ENCODE measurements at places on chromosomes 7 and 10.

DNA sequence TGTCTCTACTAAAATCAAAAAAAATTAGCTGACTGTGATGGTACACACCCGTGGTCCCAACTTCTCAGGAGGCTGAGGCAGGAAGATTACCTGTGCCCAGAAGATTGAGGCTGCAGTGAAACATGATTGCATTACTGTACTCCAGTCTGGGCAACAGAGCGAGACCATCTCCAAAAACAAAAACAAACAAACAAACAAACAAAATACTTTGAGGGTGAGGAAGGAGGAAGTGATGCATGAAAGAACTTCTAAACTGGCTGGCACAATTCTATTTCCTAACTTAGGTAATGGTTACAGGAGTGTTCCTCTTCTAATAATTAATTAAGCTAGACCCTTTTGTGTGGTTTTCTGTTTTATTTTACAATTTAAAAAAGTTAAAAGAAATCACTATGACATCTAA, 15.5 kb downstream of the WAPL start:
- DNase-seq: no peak

- DNase-seq: no peak
These were observed 366.5 kb upstream of the SEMA3C start for GRCh38 chr7:81285142-81285871.

DNA sequence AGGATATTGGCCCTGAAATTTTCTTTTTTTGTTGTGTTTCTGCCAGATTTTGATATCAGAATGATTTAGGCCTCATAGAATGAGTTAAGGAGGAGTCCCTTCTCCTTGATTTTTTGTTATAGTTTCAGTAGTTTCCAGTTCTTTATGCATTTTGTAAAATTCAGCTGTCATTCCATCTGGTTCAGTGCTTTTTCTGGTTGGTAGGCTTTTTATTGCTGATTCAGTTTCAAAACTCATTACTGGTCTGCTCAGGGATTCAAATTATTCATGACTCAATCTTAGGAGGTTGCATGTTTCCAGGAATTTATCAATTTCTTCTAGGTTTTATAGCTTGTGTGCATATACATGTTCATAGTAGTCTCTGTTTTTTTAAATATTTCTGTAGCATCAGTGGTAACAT, 10.1 kb upstream of the TMEM196 start:
- DNase-seq: no peak

DNA sequence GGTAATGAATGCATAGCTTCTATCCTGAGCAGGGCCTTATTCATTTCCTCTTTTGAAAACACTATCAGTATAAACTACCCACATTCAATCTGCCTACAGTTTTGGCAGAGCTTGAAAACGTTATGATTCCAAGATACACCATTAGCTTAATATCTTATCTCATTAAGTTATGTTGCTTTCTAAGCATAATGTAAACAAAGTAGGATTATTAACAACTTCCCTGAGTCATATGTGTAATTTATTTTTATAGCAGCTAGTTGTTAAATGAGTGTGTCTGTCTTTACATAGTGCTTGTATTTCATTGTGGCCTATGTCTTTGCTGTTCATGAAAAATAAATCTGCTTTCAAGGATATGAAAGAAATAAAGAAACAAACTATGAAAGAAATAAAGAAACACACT, 106.2 kb upstream of the DLX6 start:
- no peak for DNase-seq

DNA sequence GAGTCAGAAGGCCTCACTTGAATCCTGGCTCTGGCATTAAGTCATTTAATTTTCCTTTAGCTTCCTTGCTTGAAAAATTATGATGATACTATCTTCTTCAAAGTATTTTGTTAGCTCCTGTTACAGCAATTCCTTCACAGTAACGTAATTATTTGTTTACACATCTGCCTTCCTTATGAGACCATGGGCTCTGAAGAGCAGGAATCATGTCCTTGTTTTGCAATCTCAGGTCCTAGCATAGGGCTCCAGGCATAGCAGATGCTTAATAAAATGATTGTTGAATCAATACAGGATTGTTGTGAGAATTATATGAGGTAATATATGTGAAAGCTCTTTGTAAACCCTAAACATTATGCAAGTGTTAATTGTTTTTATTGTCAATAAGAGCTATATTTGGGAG, 25.5 kb downstream of the KLHDC10 start:
- DNase-seq: no peak

- no peak for DNase-seq
These were observed 5.4 kb upstream of the SUV39H2 start for GRCh38 chr10:14873090-14873760.

- DNase-seq: no peak
These were observed 149.7 kb downstream of the FRMD4A start for GRCh38 chr10:14180911-14181566.

DNA sequence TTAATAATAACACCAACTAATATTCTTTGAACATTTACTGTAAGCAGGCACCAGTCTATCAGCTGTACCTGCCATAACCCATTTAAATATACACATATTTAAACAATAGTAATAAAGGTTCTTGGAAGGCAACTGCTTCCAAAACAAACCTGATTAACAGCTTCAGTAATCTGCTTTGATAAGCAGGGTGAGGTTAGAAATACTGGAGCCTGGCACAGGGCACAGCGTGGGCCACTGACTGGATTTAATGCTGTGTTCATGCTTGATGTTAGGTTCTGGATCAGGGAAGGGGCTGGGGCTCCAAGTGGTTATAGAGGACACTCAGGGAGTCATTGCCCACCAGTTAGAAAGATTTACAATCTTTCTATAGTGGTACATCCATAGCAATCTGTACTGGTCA, 10.9 kb upstream of the C10orf120 start:
- DNase-seq: no peak

DNA sequence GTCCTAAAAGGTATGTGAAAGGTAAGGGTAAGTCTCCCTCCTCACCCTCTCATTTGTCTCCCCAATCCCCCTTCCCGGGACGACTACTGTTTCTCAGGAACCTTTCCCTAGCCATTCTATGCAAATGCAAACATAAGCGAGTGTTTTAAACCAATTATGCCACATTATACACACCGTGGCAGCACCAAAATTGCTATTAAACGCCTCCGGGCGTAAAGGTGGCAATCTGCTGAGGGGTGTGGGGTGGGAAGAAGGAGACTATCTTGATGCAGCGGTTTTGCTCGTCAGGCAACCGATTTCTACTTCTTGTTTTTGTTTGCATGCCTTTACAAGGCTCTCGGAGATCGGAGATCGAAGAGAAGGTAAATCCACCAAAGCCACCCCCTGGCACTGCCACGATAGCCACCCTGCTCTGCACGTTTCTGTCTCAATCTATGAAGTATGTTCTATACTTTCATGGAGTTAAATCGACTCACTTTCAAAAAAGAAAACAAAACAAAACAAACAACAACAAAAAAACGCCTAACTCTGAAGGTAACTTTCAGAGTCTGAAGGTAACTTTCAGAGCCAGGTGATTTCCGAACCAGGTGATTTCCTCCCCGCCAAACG, 46.0 kb upstream of the CDK1 start:
- no peak for DNase-seq

- DNase-seq: peak; percentile 71
These were observed 3.3 kb downstream of the GATA3 start for GRCh38 chr10:8057636-8058273.

DNA sequence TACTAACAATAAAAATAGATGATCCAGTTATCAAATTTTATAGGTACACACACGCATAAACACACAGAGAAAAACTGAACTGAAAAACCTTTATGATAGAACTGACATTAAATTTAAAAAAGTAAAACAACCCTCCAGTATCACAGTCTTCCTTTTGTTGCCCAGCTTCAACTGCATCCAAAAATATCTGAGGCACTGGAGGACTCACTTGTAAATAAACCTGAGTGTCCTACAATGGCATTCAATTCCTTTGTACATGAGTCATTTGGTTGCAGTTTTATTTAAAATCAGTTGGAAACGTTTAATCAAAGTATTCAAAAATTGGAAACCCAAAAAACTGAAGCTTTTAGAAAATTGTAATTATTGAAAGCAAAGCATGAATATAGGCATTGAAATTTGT, 265.2 kb upstream of the CSTF2T start:
- no peak for DNase-seq
